ENCODE measurements at places on chromosomes 7 and 10.

DNA sequence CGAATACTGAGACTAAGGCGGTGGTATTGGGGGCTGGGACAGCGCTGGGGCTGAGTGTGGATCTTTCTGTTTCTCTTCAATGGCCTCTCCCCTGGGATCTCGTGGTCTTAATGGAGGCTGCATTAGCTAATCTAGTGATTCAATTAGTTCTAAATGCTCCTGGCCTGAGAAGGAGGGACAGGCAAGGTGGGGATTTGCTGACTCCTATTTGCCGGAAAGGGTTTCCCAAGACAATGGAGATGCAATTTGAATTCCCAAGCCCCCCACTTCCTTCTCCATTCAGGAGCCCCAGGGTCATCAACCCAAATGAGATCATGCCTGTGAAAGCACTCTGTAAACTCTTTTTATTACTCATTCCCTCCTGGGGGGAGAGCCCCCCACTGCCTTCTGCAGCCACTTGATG is 111.7 kb upstream of the PLXNA4 start:
- peak; percentile 49 for DNase-seq

- DNase-seq, result no peak
Observed at GRCh38 chr10:80498078-80498832, 39.4 kb upstream of the SH2D4B start.

- no peak for DNase-seq
Observed at GRCh38 chr10:102242118-102242485, 790 bp upstream of the PITX3 start.

GRCh38 chr7:93231259-93231658 is 907 bp upstream of the VPS50 start:
- DNase-seq, result no peak

DNA sequence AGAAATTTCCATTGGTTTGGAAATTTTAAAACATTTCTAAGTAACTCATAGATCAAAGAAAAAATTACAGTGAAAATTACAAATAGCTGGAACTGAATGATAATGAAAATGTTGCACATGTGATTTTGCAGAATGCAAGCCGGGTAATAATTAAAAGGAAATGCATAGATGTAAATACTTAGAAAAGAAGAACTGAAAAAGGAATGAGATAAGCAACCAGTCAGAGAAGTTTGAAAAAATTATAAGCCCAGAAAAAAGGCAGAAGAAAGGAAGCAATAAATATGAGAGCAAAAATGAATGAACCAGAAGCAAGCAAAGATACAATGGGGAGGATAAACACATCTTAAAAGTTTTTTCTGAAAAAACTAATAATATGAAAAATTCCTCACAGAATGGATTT is 3.2 kb upstream of the TMEM273 start:
- no peak for DNase-seq

GRCh38 chr10:12438919-12439692 is 89.8 kb downstream of the CAMK1D start:
- DNase-seq, result no peak

DNA sequence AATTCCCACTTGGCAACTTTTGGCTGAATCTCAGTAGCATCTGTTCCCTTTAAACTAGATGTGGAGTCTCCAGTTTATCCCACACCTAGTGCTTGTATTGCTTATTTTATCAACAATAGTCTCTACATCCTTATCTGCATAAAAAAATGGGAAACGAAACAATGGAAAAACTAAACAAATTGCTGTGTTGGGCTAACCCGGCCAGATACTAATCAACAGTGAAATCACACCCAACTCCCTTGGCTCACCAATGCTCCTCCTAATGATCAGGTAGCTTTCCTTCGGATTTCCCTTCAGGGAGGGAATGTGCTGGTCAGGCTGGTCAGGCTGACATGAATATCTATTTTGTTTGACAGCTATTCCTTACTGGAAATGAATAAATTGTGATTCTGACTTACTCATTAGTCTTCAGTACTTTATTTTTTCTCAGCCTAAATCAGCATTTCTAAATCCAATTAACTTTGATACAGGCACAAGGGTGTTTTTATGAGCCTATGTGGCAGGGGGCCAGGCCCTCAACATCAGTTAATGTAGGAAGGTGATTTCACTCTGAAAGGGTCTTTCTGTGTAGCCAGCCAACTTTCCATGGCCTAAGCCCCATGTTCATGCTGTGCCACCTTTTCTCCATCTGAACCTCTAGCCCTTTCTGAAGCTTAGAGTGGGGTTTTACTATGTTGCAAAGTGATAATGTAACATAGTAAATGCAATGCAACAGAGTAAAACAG is 170.5 kb upstream of the NPSR1 start:
- no peak for DNase-seq

GRCh38 chr10:99598011-99598410 is 22.2 kb downstream of the SLC25A28 start:
- DNase-seq, result no peak

- no peak for DNase-seq
Observed at GRCh38 chr10:132451506-132452215, 54.7 kb downstream of the PWWP2B start.

GRCh38 chr7:10343108-10343507 is 630.6 kb upstream of the PHF14 start:
- no peak for DNase-seq

GRCh38 chr10:127267442-127267841 is 71.1 kb upstream of the INSYN2A start:
- DNase-seq, result no peak

GRCh38 chr10:59847326-59847725 is 59.0 kb downstream of the CCDC6 start:
- DNase-seq, result peak; percentile 61

GRCh38 chr7:134029-134428 is 58.3 kb upstream of the FAM20C start:
- no peak for DNase-seq

DNA sequence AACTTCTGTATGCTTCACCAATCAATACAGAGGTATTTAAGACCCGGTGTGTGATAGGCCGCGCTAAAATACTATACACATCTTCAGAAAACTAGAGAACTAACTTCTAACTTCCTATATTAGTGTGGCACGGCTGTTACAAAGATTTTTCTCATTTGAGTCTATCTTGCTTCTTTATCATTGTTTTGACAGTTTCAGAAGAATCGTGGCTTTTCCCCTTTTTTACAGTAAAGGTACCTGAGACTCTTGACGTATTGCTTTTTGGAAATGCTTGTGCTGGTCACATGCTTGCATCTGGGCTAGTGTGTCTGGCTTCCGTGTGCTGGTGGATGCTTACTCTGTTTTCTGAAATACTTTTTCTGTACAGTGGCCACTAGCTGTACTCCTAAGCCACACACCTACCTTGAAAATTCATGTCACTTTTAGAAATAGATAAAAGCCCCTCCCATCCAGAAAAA is 12.7 kb downstream of the IKZF1 start:
- DNase-seq, result no peak

DNA sequence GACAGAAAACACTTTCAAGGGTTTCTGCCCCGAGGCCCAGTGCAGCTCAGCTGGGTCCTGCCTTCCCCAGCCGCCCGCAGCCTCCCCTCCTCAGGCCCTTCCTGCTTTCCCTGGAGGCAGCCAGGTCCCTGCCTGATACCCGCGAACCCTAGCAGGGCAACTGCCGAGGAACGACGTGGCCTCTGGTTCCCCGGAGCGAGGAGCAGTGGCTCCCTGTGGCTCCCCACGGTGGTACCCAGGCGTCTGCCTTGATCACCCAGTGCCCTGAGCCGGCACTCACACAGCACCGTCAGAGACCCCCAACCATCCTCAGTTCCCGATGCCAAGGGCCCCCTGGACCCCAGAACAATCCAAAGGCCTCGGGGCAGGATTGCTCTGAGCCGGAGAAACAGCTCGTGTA is 58.3 kb downstream of the CFAP46 start:
- no peak for DNase-seq

GRCh38 chr7:135990258-135990657 is 13.1 kb upstream of the MTPN start:
- DNase-seq, result no peak

- no peak for DNase-seq
Observed at GRCh38 chr10:70756700-70757360, 28.3 kb downstream of the TBATA start.

DNA sequence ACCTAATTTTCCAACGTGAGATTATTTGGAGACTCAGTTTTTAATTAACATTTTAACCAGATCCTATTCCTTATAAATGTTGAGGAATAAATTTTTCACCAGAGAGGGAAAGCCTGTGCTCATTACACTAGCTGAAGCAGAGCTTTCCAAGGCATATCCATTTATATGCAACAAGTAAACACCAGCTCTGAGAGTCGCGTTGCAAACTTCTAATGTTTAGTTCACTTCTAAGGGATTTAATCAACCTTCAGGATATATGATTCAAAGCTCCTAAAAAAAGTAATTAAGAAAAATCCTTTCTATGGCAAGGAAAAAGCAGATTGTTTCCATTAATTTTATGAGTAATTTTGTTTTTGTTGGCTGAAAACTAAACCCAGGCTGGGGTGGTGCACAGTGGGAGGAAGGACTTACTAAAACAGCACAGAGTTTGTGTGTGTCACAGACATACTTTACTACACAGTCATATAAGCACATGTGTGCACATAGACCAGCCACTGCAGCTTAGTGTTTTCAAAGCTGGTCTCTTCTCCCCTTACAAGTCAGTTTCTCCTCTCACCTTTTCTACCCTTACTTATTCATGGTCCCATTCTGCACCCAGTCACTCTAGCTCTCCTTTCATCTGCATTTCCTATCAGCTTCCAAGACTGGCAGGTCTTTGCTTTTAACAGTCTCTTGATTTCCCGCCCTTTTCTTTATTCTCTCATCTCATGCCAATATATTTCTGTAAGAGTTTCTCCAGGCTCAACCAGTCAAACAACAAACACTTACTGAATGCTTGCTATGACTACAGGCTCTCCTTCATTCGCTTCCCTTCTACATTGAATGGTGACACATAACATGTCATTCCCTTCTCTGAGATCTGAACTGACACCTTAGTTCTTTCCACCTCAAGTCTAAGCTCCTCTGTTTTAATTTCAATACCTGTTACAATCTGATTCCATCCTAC is 81.1 kb upstream of the FZD1 start:
- no peak for DNase-seq

DNA sequence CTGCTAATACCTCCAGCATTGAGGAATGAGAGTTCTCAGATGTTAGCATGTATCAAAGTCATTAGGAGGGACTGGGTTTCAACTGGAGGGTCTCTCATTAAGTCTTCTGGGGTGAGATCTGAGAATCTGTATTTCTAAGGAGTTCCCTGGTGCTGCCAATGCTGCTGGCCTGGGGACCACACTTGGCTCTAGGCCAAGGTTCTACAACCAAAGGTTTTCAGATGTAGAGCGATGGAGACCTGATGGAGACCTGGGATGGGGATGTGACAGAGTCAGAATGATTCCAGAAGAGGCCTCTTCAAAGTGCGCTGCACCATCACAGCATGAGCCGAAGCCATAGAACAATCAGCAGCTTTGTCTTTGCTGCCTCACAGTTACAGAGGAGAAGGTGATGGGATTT is 27.2 kb downstream of the ST8SIA6 start:
- DNase-seq, result peak; percentile 13

- no peak for DNase-seq
Observed at GRCh38 chr7:91098566-91098965, 165.7 kb upstream of the FZD1 start.

DNA sequence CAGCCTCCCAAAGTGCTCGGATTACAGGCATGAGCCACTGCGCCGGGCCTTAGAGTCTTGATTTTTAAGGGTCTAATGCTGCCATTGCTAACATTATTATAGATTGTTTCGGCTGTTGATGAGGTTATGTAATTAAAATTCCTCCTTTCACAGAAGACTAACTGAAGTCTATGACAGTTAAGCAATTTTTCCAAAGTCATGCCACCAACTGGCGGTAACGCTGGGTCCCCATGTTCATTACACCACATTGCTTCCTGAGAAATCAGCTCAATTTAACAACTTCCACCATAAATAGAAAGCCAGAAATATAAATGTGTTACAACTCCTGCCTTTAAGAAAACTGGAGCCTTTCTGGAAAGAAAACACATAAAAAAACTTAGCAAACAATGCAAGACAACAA is 3.5 kb downstream of the ERLIN1 start:
- no peak for DNase-seq

DNA sequence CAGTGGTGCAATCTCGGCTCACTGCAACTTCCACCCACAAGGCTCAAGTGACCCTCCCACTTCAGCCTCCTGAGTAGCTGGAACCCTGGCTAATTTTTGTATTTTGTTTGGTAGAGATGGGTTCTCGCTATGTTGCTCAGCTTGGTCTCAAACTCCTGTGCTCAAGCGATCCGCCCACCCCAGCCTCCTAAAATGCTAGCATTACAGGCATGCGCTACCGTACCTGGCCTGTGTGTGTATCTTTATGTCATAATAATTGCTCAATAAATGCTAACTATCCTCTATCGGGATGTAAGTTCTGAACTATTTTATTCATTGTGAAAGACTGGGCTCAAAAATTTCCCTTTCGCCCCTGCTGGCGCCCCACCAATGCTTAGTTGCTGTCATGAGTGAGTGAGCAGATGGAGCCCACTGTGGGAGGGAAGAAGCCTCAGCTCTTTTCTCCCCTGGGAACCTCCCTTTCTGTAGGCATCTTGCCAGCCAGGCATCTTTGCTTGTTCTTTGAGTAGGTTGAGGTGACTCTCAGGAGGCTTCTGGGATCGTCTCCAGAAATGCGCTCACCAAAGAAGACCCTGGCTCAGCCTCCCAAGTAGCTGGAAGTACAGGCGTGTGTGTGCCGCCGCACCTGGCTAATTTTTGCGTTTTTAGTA is 38.3 kb downstream of the CAMK1D start:
- no peak for DNase-seq

GRCh38 chr10:21831986-21832820 is 171.3 kb downstream of the DNAJC1 start:
- no peak for DNase-seq

- DNase-seq, result no peak
Observed at GRCh38 chr7:15433151-15433550, 128.7 kb downstream of the AGMO start.

- DNase-seq, result no peak
Observed at GRCh38 chr7:29035044-29035740, 77.1 kb upstream of the TRIL start.

- DNase-seq, result no peak
Observed at GRCh38 chr10:122854648-122855047, 9.0 kb upstream of the CUZD1 start.

All from H1 (cell line).